ENCODE measurements at places on chromosomes 12 and 14.

GRCh38 chr14:102544747-102545460 is 35.3 kb upstream of the ANKRD9 start:
- DNase-seq = no peak

DNA sequence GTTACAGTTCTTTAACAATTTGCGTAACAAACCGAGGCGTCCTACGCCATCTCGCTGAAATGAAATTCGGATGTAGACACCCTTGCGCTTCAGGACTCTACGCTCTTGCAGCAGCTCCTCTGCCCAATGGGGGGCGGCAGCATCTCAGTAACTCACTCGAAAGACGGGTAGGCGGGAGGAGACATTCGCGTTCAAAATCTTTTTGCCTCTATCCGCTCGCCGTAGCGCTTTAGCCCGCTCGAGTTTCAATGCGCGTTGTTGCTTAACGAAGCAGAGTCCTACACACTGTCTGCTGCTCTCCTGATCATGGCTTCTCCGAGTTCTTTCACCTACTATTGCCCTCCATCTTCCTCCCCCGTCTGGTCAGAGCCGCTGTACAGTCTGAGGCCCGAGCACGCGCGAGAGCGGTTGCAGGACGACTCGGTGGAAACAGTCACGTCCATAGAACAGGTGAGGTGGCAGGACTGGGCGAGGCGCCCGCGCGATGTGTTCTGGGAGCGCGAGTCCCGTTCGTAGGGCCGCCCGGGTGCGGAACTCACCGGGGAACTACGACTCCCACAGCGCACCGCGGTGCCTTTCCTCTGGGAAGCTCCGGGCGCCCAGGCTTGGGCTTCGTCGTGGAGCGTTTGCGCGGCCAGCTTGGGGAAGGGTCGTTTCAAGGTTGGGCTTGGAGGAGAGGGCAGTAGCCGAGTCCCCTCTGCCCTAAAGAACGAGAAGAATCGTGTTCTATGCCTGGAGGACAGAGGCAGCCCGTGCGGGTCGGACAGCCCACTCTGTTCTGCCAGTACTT is at the start of gene FNTB:
FNTB (plus strand) TSS at position 248 of the 790 bp plus-strand sequence; CDS start at position 307, 59 bp downstream.
- peak; percentile 95 for DNase-seq

DNA sequence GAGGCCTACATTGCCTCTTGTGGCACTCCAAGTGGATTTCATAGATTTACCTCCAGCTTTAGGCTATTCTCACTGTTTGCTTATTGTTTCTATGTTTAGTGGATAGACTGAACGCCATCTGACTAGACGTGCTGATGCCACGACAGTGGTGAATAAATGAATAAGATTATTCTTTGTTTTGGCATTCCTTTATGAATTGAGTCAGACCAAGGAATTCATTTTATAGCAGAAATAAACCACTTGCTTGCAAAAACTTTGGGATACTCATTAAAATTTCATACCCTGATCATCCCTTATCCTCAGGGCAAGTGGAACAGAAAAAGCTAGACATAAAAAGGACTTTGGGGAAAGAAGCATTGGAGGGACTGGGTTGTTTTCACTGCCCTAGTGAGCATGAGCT is 71.7 kb upstream of the FERMT2 start:
- DNase-seq = peak; percentile 73

- DNase-seq = no peak
Measured at GRCh38 chr12:42370013-42370412, 44.0 kb downstream of the PPHLN1 start.

GRCh38 chr14:85061256-85061655 is 468.7 kb upstream of the FLRT2 start:
- no peak for DNase-seq

DNA sequence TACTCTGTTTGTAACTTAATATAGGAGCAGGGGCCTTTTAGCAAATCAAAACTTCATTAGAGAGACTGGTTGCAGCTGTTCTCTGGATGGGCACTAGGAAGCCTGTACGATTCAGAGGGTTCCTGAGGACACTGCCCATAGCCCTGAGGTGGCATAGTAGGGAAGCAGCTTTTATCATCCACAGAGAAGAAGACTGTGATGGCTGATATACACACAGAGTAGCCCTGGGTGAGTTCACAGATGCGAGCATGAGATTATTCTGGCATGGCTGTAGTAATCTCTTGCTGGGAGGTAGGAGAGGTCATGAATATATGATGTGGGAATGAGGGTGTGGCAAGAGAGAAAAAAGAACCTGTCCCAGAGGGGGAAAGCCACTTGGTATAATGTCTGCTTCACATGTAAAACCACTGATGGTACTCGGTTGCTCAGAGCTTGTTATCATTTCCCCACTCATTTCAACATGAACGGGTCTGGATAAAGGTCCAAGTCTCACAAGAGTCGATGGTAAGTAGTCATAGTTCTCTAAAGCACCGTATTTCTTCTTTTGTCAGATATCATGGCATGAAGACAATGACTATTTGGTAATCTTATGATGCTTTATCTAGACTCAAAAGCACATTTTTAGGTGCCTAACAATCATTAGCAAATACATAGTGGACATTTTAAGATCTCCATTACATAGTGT is 52.0 kb downstream of the PEBP1 start:
- no peak for DNase-seq

GRCh38 chr12:68290126-68290525 is 36.7 kb upstream of the IL22 start:
- DNase-seq = peak; percentile 47

DNA sequence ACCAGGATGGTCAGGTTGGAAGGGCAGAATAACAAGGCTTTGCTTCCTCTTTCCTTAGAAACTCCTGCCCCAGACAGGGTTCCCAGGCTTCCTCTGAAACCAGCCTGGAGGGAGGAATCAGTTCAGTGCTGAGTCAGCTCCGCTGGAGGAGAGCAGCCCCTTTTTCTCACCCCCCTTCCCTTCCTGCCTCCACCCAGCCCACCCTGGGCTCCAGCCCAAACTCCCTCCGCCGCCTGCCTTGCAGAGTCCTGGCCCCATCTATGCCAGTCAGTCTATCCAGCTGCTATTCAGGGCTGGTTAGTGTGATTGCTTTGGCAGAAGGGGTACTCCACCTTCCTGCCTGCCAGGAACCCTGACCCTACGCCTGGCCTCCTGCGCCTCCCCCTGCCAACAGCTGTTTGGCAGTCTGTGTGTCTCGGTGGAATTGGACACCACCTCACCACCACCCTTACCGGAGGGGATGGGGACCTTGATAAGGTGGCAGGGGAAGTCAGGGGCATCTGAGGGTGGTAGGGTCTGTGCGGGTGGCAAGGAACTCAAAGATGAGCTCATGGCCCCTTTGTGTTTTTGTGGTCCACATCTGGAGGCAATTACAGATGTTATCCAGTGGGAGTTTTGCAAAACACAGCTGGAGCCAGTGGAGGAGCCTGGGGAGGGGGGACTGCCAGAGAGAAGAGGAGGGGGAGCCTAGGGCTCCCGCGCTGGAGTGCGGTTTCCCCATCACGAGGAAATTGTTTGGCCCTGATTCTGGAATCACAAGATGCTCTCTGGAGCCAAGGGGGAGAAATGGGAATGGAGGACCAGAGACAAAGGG is 12.2 kb downstream of the MMP14 start:
- peak; percentile 92 for DNase-seq

- DNase-seq = no peak
Measured at GRCh38 chr14:88168025-88168424, 155.0 kb downstream of the KCNK10 start.
